Activated naive CD4-positive, alpha-beta T cell treated with anti-CD3 and anti-CD28 coated beads, Interleukin-2, amount 50 U/mL, for 72 hours (primary cell): ENCODE measurements at places on chromosomes 2 and 18. TPM values are rescaled to one million over a fixed set of nuclear protein-coding genes. Genes with fewer than 3 reads are reported as not detected.
A peak's percentile ranks its signal among the peaks of the same experiment; 100 is the strongest.

Gene MGAT4A
- total RNA-seq = 95.6 TPM

Gene VWC2L
- total RNA-seq = not detected

Gene HOXD13
- total RNA-seq = not detected

Gene IL36RN
- total RNA-seq = not detected

Gene AQP4
- total RNA-seq = not detected

Gene FBXO36
- total RNA-seq = 0.91 TPM

DNA sequence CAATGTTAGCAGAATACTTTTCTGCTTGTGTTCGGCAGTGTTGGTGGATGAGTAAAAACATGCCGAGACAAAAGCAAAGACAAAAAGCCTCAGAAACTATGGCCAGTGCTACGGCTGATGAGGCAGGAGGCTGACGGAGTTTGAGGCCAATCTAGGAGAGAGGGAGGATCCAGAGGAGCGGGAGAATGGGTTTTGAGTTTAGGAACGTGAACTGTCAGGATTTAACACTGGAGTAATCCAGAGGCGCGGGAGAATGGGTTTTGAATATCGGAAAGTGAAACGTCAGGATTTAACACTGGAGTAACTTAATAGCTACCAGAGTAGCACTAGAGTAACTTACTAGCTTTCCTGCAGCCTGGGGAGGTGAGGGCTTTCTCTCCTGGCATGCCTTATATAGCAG is 37.4 kb downstream of the LYPD6B start:
- DNase-seq = no peak

DNA sequence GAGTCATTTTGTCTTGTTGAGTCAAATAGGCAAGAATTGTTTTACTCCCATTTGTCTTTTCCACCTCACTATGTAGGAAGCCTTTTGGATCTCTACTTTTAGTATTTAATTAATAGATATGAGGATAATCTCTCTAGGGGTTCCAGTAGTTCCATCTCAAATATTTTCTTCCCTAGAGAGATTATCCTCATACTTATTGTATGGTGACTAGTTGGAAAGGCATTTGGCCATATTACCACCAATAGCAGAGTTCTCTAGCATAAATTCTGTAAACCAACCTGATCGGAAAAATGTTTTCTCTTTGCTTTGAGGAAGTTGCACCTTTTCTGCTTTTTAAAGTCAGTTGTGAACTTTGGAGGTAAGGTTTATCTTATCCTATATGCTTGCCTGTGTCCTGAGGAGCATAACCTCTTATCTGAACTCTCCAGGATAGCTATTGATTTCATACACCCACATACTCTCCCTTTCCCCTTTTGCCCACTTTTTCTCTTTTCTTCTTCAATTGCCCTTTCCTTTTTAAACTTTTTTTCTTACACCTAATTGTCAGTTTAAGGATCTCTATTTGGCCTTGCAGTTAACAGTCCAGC is 100.8 kb downstream of the GALNT1 start:
- no peak for DNase-seq

GRCh38 chr2:185567940-185568339 is 170.7 kb upstream of the FSIP2 start:
- DNase-seq = no peak

DNA sequence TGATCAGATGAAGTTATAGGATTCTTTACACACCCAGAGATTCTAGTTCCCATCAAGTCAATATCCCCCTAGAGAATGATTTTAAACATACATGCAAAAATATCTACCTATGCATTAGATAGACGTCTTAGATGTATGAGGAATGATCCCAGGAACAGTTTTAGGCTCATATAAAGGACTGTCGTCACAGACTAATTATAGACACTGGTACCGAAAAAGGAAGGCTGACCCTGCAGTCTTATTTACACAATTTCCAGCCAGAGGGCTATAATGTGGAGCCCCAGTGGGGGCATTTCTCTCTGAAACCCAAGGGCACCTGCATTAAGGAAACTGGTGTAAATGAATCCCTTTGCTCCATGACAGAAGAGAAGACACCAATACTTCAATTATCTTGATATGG is 170.4 kb downstream of the ZNF521 start:
- DNase-seq = no peak

DNA sequence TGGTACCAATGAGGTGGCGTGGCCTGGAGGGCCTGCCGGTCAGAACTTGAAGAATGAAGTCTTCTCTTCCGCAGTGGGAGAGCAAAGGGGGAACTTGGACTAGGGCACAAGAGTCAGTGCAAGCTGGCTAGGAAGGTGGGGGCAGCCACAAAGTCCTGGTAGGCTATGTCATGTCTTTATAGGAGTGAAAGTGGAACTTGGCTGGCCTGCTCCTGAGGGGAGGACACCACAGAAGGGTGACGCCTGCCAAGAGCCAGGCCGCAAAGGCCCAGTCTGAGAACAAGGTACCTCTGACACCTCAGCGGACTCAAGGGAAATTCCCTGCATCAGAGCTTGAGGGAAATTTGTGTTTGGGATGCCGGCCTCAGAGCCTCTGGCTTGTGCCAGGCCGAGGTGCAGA is 32.2 kb upstream of the MAP3K20 start:
- DNase-seq = no peak

GRCh38 chr2:29613792-29614266 is 307.6 kb downstream of the ALK start:
- no peak for DNase-seq

GRCh38 chr2:111156529-111156928 is 35.8 kb downstream of the BCL2L11 start:
- no peak for DNase-seq

GRCh38 chr2:150811259-150811855 is 323.9 kb upstream of the RND3 start:
- DNase-seq = no peak

DNA sequence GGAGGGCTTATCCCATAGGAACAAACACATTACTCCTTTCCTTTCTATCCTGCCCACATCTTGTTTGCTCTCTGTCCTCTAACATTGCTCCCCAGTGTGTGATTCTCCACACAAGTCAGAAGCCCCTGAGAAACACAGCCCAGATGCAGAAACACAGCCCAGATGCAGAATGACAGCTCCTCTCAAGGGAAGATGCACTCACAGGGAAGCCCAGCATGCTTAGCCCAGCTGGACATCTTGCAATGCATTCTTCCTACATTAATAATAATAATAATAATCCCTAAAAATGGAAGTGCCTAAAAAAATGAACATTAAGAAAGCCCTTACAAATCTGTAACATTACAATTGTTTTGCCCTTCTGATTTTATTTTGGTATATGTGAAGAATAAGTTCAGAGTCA is 172.1 kb downstream of the CBLN2 start:
- DNase-seq = no peak

DNA sequence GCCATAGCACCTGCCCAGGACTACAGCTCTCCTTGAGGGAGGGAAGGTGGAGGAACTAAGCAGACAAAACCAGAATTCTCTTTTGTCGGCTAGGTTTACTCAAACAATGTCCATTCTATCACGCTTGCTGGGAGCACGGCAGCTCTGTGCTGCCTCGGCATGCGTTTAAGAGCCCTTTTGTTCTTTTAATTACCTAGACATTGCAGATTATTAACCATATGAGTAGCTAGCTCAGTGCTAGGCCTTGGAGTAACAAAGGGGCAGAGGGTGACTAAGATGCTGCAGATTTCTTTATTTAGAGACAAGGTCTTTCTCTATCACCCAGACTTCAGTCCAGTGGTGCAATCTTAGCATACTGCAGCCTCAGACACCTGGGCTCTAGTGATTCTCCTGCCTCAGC is 11.1 kb downstream of the MSGN1 start:
- no peak for DNase-seq

DNA sequence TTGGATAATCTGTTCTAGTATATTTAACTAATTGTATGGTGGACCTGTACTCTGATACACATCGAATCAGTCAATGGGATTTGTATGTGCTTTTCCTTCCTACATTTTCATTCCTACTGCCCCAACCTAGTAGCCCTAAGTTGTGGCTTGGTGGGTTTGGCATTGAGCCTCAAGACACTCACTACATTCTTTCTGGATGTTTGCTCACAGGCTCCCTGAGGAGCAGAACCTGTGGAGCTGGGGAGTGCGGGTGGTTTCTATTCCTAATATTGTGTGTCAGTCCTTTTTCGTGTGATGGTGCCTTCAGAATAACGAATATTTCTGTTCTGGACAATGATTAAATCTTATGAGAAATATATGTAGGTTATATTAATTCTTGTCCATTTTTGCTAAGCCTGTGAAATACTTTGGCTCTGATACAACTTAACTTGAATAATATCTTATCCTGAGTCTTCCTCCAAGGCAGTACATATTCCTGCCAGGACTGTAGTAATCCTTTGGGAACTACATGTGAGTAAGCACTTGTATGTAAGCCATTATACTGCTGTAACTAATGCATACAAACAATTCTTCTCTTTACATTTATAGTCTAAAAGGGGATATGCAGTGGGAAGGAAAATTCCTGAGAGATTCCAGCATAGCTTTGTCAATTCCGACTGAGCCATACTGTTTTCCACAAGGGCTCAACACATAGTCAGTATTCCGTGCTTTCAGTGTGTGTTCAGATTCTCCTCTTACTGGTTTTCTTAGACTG is 150.6 kb downstream of the AGPS start:
- no peak for DNase-seq

DNA sequence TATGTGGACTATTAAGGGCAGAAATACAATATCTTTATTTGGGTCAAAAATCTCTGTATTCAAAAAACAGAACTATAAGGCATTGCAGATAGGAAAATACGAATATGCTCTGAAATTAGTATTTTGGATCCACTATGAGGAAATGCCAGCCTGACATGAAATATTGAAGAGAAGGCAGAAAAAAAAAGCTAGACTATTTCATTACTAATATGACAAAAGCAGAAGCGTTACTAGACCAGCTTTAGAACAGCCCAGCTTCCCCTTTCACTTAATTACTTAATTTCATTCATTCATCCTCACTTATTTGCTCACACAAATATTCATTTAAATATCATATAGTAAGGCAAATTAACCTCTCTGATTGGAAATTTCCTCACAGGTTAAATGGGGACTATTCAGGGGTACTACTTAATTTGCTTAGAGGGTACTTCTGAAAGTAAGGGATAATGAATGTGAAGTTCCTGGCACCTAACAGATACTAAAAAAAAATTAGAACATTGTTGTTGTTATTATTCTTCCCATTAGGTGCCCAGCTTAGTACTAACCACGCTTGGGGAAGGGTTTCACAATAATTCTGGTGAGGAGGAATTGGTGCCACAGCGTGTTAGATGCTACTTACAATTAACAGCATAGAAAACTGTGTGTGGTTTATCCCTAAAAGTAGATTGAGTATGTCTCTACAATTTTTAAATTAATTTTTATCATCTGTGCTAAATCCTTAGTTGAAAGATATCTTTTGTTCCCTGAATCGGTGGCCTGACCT is 71.1 kb upstream of the CTLA4 start:
- DNase-seq = no peak

DNA sequence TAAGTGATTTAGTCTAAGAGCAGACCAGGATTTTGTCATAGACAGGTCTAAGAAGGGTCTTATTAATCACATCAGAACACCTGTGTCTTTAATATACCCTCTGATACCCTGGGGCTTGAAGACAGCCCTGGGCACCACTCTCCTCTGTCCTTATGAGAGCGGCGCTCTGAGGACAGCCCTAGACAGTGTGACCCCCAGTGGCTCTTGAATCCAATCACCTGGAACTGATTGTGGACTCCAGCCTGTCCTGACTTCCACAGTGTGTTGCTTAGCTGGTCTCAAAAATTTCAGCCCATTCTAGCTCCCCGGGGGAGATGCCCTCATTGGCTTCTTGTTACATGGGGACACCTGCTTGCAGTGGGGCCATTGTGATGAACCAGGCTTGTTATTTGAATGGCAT is 195.8 kb upstream of the SMAD2 start:
- no peak for DNase-seq

GRCh38 chr2:54879032-54879431 is 155.6 kb downstream of the EML6 start:
- no peak for DNase-seq

GRCh38 chr2:201960305-201960704 is 73.3 kb upstream of the FZD7 start:
- no peak for DNase-seq

DNA sequence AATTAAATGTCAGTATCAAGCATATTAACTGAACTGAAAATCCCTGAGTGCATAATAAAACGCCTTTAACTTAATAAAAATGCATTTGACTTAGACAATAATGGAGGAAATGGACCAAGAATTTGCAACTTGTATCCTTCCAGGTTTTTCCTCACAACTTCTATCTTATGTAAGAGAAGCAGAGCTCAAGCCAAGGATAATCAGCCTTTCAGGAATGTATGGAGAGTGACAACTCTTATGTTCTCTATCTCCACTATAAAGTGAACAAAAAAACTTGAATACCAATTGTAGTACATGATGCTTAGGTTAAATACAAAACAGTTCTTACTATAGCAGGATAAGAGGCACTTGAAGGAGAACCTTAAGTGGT is 64.8 kb upstream of the CYP26B1 start:
- no peak for DNase-seq

GRCh38 chr2:171598713-171599319 is 76.5 kb downstream of the CYBRD1 start:
- DNase-seq = peak; percentile 32

DNA sequence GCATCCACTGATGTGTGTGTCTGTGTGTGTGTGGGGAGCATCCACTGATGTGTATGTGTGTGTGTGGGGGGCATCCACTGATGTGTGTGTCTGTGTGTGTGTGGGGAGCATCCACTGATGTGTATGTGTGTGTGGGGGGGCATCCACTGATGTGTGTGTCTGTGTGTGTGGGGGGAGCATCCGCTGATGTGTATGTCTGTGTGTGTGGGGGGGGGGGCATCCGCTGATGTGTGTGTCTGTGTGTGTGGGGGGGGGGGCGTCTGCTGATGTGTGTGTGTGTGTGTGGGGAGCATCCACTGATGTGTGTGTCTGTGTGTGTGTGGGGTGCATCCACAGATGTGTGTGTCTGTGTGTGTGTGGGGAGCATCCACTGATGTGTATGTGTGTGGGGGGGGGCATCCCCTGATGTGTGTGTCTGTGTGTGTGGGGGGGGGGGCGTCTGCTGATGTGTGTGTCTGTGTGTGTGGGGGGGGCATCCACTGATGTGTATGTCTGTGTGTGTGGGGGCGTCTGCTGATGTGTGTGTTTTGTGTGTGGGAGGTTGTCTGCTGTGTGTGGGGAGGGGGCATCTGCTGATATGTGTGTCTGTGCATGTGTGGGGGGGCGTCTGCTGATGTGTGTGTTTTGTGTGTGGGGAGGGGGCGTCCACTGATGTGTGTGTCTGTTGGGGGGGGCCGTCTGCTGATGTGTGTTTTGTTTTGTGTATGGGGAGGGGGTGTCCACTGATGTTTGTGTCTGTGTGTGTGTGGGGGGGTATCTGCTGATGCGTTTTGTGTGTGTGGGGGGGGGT is 125.9 kb downstream of the NFATC1 start:
- no peak for DNase-seq
